Gastroesophageal sphincter (tissue), 4 donors: ENCODE measurements at places on chromosomes 1 and 21. TPM values are rescaled to one million over a fixed set of nuclear protein-coding genes. Genes with fewer than 3 reads are reported as not detected.
A peak's percentile ranks its signal among the peaks of the same experiment; 100 is the strongest.

GRCh38 chr1:152546704-152547103, 19.9 kb downstream of the LCE3E start:
- ATAC-seq, result no peak

OR10J1 gene
- not detected for total RNA-seq

DNA sequence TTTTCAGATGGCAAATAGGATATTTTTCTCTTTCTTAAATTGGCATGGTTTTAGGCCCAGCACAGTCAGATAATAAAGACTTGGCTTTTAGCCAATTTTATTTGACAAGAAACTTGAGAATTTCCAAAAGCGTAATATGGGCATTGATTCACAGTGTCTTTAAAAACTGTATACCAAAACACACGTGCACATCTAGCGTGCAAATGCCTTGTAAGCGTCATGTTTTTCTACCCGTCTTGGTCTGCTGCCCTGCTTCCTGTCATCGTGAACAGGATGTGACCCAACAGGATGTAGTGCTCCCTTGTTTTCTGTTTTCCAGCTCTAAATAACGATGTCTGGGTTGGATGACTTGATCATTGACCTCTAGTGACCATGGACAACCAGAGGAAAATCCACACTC, 24.7 kb upstream of the SLC44A3 start:
- ATAC-seq, result no peak

GRCh38 chr1:178768423-178768822, 43.4 kb downstream of the RALGPS2 start:
- ATAC-seq, result no peak

GRCh38 chr1:175338387-175339135, 146.0 kb upstream of the KIAA0040 start:
- ATAC-seq, result no peak

DNA sequence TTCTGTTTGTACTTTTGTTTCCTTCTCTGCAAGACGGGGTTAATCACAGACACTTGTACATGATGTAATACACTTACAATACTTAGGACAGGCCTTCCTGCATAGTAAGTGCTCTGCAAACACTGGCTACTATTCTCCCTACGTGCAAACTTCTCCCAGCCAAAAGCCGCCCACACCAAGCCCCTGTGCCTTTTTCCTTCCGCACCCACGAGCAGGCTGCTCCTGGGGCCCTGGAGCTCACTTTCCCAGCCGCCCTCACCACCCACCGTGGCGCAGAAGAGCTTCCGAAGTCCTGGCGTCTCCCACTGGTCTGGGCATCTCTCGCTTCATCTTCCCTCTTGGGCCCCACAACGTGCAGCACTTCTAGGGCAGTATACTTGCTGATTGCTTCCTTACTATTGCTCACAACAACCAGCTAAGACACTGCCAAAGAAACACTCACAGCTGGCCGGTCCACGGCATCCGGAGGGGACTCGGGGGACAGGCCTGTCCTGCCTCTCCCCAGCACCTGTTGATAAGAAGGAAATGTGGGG, 22.5 kb upstream of the GPR157 start:
- ATAC-seq, result peak; percentile 39

GRCh38 chr1:100643471-100644196, 75.9 kb upstream of the VCAM1 start:
- ATAC-seq, result no peak
